ENCODE measurements at places on chromosomes 13 and 19.

- no peak for DNase-seq
These were observed 28.2 kb upstream of the TMEM255B start for GRCh38 chr13:113730831-113731191.

- DNase-seq: peak; percentile 73
These were observed 10.7 kb upstream of the CEACAM3 start for GRCh38 chr19:41785653-41786052.

DNA sequence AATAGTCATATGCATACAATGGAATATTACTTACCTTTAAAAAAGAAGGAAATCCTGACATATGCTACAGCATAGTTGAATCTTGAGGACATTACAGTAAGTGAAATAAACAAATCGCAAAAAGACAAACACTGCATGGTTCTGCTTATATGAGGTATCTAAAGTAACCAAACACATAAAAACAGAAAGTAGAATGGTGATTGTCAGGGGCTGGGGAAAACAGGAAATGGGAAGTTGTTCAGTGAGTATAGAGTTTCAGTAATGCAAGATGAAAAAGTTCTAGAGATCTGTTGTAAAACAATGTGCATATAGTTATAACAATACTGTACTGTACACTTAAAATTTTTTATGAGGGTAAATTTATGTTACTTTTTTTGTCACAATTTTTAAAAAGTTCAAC is 219.4 kb downstream of the KLF5 start:
- DNase-seq: no peak

DNA sequence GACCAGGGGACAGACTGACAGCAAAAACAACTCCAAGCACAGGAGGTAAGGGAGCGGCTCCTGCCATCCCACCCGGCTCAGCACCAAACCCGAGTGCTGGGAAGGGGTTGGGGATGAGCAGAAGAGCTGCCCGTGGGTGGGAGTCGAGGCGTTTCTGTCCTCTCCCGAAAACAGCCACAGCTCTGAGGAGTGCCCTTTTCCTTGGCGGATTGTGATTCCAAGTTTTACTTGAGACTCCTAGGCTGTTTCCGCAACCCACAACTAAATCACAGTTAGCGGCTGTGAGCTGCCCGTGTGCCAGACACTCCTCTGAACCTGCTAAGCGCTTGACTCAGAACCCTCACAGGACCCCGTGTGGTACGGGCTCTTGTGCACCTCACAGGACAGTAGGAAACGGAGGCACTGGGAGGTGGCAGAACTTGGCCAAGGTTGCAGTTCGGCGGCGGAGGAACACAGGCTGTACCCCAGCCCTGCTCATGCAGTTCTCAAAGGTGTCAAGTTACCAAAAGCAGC is 21.4 kb downstream of the CFAP97D2 start:
- DNase-seq: no peak

DNA sequence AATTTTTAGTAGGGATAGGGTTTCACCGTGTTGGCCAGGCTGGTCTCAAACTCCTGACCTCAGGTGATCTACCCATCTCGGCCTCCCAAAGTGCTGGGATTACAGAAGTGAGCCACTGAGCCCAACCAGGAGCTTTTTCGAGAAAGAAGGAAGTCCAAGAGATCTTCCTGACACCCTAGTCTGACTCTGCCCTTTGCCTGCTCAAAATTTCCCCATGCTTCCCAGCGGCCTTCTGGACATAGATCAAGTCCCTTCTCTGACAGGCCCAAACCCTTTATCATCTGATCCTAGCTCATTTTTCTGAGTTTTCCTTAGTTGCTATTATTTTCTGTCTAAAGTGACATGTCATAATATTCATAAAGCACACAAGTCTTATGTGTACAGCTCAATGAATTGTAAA is 1.5 kb upstream of the BAX start:
- no peak for DNase-seq

- DNase-seq: no peak
These were observed 49.3 kb upstream of the GPR183 start for GRCh38 chr13:99356262-99357091.

- DNase-seq: no peak
These were observed 748.2 kb upstream of the SLITRK1 start for GRCh38 chr13:84630476-84630875.

GRCh38 chr13:78137404-78138142 is 218.9 kb upstream of the EDNRB start:
- no peak for DNase-seq

GRCh38 chr19:35458731-35459391 is 10.8 kb downstream of the FFAR2 start:
- DNase-seq: no peak

- DNase-seq: no peak
These were observed 5.0 kb downstream of the RNF113B start for GRCh38 chr13:98171900-98172589.

DNA sequence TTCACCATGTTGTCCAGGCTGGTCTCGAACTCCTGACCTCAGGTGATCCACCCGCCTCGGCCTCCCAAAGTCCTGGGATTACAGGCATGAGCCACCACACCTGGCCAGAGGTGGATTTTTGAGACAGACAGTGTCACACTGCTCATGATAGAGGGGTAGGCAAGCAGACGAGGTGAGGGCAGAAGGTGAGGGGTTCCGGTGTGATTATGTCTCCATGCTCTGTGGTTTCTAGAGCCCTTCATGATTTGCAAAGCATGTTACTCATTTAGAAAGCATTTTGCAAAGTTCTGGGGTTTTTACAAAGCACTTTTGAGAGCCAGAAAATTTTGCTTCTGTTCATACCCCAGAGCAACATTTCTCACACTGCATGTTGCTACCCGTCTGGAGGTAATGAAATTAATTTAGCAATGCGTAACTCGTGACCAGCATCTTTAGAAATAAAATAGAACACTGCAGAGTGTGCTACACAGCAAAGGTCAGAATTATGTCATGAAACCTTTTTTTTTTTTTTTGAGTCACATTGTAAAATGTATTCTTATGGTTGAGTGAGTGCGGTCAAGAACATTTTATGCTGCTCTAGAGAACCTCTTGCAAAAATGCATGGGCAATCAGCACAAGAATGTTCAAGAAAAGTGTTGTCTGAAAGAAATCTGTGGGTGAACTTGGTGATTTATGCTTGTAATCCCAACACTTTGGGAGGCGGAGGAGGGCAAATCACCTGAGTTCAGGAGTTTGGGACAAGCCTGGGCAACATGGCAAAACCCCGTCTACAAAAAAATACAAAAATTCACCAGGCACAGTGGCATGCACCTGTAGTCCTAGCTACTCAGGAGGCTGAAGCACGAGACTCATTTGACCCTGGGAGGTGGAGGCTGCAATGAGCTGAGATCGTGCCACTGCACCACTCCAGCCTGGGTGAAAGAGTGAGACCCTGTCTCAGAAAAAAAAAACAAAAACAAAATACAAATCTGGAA is 58.0 kb downstream of the MAP4K1 start:
- no peak for DNase-seq

DNA sequence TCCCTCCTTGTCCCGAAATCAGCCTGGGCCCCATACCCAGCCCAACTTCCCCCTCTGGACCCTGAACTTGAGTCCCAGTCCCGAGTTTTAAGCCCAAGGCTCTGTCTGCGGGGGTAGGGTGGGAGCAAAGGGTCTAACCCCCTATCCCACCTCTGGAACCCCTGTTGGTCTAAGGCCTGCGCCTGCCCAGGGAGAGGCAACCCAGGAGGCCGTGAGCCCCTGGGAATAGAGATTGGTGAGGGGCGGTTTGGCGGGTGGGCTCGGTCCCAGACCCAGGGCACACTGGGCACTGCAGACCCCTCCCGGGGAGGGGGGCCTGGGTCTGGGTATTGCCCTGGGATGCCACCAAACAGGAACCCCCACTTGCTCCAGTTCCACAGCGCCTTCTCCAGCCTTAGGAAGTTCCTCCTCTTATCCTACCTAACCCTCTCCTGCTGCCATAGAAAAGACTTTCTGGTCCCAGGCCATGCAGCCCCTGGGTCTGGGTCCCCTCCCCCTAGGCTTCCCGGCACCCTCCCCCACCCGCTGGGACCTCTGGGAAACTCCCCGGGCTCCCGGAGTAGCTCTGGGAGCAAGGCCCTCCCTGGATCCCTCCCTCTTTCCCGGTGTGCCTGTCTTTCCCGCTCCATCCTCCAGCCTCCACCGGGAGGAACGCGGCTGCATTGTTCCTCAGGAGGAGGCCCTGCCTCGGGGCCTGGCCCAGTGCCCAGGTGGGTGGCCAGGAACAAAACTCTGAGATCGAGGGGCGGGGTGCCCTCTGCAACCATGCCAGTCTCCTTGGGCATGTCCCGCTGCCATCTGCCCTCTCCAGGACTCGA is 33.6 kb upstream of the NANOS3 start:
- DNase-seq: no peak

GRCh38 chr13:73107970-73108369 is 49.2 kb downstream of the KLF5 start:
- DNase-seq: no peak

DNA sequence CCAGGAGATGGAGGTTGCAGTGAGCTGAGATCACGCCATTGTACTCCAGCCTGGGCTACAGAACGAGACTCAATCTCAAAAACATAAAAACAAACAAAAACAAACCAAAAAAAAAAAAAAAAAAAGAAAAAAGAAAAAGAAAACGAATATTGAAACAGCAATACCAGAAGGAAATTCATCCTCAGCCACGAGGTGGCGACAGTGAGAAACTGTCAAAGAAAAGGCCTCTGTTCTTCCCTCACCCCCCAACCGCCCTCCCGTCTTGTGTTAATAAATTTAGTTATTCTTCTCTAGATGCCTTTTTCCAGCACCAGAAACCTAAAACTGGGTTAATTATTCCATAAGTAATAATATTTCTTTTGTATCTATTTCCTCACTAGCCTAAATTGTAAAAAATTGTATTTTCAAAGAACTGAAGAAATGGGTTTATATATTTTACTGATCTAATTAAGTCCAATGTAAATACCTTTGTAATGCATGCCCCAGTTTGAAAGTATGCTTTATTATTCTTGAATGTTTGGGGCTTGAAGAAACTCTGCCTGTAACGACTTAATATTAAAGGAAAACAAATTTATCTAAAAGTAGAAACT is 38.6 kb downstream of the LIG4 start:
- DNase-seq: peak; percentile 0

- no peak for DNase-seq
These were observed 233.4 kb downstream of the FOXO1 start for GRCh38 chr13:40433001-40433400.

DNA sequence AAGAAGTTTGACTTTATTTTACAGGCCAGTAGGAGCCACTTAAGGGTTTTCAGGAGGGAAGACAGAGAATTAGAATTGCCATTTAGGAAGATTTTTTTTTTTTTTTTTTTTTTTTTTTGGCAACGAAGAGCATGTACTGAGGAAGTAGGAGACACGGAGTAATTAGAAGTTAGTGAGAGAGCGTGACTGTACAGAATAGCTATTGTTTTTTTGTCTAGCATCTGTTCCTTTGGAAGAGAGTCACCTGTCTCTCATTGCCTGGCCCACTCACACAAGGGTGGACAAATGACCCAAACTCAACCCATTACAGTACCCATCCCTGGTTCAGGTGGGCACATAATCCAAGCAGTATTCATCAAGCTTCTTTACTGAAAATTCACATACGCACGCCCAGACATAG is 166.7 kb downstream of the LACC1 start:
- DNase-seq: no peak

GRCh38 chr13:23119131-23119530 is 61.6 kb upstream of the SGCG start:
- DNase-seq: no peak

DNA sequence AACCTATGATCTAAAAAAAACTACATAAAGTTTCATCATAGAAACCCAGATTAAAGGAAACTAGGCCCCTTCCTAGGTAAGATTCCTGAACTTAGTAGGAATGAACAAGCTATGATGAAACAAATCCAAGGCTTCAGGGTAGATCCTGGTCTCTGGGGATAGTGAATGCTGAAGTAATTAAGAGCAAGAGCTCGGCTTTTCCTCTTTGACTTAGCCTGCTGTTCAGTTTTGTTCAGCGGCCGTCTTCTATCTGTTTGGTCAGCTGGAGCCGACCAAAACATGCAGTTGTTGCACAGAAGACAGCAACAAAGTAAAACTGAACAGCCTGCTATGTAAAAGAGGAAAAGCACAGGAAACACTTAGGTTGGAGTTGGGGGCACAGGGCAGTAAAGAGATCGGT is 44.1 kb upstream of the RFXAP start:
- no peak for DNase-seq

- DNase-seq: no peak
These were observed 752.5 kb upstream of the SGCG start for GRCh38 chr13:22428188-22428828.

GRCh38 chr19:40266119-40266518 is 19.0 kb downstream of the AKT2 start:
- no peak for DNase-seq

DNA sequence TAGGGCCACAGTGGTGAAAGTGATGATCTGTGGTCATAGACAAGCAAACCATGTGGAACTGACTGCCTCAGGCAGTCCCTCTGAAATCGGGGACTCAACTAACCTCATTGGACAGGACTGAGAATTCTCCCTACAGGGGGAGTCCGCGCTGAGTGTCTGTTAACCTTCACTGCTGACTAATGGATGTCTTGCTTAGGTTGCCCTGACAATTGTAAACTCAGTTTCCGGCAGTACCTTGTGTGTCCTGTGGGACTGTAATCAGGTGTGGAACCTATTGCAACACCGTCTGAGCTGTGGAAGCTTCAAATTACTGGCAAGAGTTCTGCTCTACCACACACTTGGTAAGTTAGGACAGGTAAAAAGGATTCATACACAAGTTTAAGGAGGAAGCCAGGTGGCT is 21.8 kb downstream of the ZNF77 start:
- no peak for DNase-seq

GRCh38 chr19:56191711-56192110 is 5.9 kb downstream of the ZSCAN5B start:
- DNase-seq: no peak

GRCh38 chr19:46497773-46498172 is 2.1 kb upstream of the PNMA8B start:
- DNase-seq: no peak

DNA sequence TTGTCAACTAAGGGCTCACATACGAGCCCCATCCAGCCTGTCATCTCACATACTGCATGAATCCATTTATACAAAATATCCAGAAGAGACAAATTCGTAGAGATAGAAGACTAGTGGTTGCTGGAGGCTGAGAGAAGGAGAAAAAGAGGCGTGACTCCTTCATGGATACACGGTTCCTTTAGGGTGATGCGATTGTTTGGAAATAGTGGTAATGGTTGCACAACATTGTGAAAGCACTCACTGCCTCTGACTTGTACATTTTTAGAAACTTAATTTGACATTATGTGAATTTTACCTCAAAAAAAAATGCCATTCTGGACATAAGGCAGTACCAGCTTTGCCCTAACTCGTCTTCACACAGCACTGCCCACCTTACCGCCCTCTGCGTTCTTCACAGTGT is 27.3 kb downstream of the IGFL1 start:
- DNase-seq: no peak

DNA sequence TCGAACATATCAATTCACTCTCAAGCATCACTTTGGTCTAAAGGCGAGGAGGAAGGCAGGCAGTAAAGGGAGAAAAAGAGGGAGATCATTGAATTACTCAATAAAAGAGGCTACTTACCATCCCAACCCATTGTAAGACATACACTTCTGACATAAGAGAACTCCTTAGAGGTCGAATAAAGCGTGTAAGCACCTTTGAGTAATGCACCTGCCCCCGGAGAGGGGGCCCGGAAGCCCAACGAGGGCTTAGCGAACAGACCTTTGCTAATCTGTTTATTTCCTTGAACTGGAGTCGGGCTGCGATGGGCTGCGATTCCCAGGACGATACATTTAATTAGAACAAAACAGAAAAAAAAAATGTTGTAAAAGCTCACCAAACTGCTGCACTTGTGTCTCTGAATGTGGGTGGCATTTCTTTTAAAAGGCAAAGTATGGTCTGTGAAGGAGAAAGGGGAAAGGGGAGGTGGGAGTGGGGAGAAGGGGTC is 3.0 kb downstream of the ZC3H4 start:
- DNase-seq: peak; percentile 23
